Activated CD4-positive, alpha-beta T cell treated with anti-CD3 and anti-CD28 coated beads, Interleukin-2, amount 10 ng/mL, durations not matched to agents 7 days and 5 days (primary cell): ENCODE measurements at places on chromosomes 3 and 15. TPM values are rescaled to one million over a fixed set of nuclear protein-coding genes. Genes with fewer than 3 reads are reported as not detected.

The ESYT3 gene
- total RNA-seq = 0.74 TPM

GRCh38 chr3:99859825-99860224, 42.2 kb downstream of the CMSS1 start:
- no peak overlapping the region for H3K27ac ChIP-seq
- DNase-seq = no peak
- H3K4me1 ChIP-seq = peaks cover 14% of the 10 kb centered on the region
- H3K27me3 ChIP-seq = no peaks in the 10 kb centered on the region
- H3K4me3 ChIP-seq = no peak overlapping the region

DNA sequence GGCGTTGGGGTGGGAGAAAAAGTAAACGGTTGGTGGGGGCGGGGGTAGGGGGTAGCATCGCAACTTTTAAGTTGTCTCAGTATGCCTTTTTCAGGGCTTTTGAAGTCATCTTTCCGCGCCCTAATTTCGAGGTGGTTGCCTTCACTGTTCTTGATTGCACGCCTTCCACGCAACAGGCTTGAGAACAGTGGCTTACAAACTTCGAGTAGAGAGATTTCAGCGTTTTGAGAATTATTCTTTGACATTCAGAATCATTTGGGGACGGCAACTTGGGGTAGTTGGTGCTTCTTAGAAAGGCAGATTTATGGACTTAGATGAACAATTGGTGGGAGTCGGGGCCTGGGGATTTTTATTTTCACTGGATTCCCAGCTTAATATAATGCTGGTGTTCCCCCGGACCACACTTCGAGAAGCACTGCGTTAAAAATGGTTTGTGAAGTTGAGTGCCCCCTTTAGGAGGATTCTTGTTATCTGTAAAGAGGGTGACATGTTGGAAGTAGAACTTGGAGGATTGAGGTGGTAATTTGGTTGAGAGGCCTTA, 880 bp downstream of the PPP4R2 start:
- peak overlapping the region; percentile 97 for H3K4me3 ChIP-seq
- H3K27me3 ChIP-seq = no peaks in the 10 kb centered on the region
- peak; percentile 56 for DNase-seq

GRCh38 chr15:101310161-101310480, 15.1 kb upstream of the SNRPA1 start:
- no peaks in the 10 kb centered on the region for H3K4me1 ChIP-seq
- no peaks in the 10 kb centered on the region for H3K36me3 ChIP-seq
- H3K27me3 ChIP-seq = no peaks in the 10 kb centered on the region
- DNase-seq = no peak
- H3K4me3 ChIP-seq = no peak overlapping the region

- H3K27ac ChIP-seq = no peak overlapping the region
- no peaks in the 10 kb centered on the region for H3K36me3 ChIP-seq
- peaks cover 36% of the 10 kb centered on the region for H3K27me3 ChIP-seq
- peaks cover under 1% of the 10 kb centered on the region for H3K4me1 ChIP-seq
- H3K4me3 ChIP-seq = no peak overlapping the region
These were observed 11.2 kb downstream of the EPHB3 start for GRCh38 chr3:184572633-184573270.
